HL-60 (cell line): ENCODE measurements at places on chromosomes 16 and 17.

DNA sequence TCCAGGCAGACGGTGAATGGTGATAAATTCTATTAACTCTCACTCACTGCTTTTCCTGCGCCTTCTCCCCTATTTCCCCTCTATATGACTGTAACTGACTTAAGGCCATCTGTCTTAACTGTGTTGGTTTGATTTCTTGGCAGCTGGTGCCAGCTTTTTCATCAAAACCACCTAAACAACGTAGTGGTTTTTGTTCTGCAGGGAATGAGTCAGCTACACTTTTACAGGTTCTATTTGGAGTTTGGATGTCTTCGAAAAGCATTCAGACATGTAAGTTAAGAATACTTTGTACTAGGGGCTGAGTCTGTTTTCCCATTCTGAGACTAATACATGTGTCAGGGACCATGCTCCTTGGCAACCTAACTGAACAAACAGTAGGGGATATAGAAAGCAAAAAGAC is 8.5 kb downstream of the REXO5 start:
- DNase-seq = no peak

DNA sequence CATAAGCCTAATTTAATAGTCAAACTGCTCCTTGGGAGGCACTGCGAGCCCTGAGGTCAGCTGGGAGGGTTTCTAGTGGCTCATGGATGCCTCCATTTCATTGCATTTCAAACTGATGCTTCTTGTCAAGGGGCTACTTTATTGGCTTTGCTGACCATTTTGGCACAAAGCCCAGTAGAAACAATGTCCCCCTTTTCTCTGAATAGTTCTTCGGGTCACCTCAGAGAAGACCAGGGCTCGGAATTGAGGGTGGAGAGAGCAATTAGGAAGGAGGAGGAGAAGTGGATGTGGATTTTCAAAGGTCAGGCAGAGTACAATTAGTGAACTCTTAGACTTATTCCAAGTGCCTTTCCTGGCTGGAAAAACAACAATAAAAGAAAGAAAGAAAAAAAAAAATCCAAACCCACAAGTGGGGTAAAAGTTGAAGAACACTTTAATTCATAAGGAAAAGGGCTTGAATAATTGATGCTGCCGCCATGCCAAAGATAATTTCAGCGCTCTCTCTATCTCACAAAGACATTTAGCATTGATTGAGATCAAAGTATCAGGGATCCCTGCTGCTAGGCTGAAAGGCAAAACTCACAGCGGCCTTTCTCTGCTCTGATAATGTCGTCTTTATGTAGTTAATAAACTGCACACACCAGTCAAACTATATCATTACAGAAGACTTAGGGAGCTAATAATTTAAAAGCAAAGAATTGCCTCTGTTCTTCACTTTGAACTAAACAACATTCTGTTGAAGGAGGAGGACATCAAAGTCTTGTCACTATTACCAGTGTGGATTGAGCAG is 122.7 kb downstream of the RGS9 start:
- DNase-seq = no peak

- no peak for DNase-seq
Measured at GRCh38 chr16:61617219-61617783, 418.9 kb downstream of the CDH8 start.

GRCh38 chr17:4420692-4421131 is 13.0 kb upstream of the SPNS3 start:
- DNase-seq = peak; percentile 73

- DNase-seq = no peak
Measured at GRCh38 chr17:47275245-47275984, 21.8 kb downstream of the ITGB3 start.

- DNase-seq = peak; percentile 70
Measured at GRCh38 chr16:46743232-46743719, 4.9 kb downstream of the MYLK3 start.

GRCh38 chr16:89507214-89507833 is 879 bp upstream of the SPG7 start:
- DNase-seq = no peak

- no peak for DNase-seq
Measured at GRCh38 chr17:72943826-72944689, 148.4 kb downstream of the SLC39A11 start.

GRCh38 chr17:20203761-20204263 is 194.7 kb downstream of the SPECC1 start:
- DNase-seq = no peak

- DNase-seq = peak; percentile 90
Measured at GRCh38 chr17:29195465-29196081, 15.4 kb upstream of the MYO18A start.

DNA sequence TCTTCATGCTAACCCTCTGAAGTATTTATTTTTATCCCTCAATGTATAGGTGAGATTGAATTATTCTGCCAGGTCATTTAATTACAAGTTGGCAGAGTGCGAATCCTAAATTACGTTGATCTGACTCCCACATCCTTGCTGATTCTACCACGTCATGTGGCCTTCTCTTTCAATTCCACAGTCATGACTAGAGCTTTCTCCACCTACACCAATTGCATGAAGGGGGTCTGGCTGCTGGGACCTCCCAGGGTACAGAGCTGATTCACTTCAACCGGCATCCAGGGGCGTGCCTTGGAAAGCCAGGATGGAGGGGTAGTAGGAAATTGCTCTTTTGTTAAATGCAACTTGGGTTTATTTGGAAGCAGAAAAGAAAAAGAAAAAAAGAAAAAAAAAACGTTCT is 41.1 kb upstream of the CDH13 start:
- no peak for DNase-seq
